ENCODE measurements at places on chromosomes 12 and 14.

GRCh38 chr14:91373591-91374254 lies 43.9 kb downstream of the CCDC88C start:
- DNase-seq = no peak

DNA sequence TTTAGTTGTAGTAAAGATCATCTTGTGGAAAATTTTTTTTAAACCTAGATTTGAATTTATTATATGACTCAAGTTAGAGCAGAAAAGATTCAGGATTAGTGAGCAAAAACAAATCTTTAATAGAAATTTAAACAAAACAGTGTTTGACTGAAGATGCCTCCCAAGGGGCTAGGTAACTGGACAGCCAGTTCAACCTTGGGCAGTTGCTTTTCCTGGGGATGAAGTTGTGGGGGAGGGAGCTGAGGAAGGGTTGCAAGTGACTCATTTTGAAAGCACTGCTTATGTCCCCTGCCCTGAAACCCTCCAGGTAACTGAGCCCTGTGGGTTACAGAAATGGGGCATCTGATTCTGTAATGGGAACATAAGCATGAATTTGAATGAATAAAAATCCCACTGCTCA lies 13.1 kb downstream of the CFAP54 start:
- no peak for DNase-seq

- no peak for DNase-seq
Observed at GRCh38 chr12:42270596-42270995, 32.5 kb upstream of the YAF2 start.

- DNase-seq = no peak
Observed at GRCh38 chr12:117686911-117687377, 281.8 kb downstream of the KSR2 start.

DNA sequence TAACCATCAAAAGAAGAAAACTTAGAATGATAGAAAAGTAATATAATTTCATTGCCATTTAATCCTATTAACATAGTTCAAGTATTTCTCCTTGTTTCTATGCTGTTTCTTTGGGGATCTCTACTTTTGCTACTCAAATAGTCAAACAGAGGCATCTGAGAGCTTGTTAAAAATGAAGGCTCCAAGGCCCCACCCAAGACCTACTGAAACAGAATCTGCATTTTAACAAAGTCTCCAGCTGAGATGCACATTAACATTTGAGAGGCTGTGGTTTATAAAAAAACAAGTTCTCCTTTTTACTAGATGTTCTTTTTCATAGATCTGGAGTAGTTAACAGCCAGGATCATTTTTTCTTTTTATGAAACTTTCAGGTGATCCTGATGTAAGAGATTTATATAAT lies 31.8 kb downstream of the PPFIA2 start:
- DNase-seq = no peak

DNA sequence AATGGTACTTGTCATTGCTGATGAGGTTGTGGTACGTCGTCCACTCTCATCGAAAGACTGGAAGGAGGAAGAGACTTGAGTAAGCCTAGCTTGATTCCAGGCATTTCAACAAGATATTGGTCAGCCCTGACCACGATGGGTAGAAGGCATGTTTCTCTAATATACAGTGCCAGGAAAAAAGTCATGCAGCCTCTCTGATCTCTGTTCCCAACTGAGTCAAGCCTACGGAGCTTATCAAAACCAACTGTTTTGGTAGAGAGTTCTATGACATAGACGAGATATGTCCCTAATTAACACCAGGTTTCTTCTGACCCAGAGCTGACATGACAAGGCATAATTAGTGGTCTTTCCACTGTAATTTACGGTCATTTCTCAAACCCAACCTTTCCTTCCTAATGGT lies 58.5 kb downstream of the NIN start:
- no peak for DNase-seq

- DNase-seq = no peak
Observed at GRCh38 chr12:132018193-132018916, 68.6 kb downstream of the EP400 start.

GRCh38 chr14:105863296-105864108 lies 337.1 kb downstream of the TMEM121 start:
- DNase-seq = no peak

DNA sequence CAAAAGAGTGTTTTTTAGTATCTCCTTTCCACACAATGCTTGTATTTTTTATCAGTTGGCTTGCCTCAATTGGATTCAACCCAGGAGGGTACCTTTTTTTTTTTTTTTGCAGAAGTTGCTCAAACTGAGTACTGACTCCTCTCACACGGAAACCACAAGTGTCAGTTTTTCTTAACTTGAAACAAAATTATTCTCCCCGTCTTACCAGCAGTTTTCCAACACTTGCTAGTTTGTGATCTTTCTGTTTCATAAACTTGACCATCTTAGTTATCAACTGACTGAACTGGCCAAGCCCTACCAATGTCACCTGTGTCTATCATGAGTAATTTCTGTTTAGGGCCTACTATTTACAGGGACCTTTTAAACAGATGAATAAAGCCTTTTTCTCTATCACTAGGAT lies 34.1 kb upstream of the ITPR2 start:
- no peak for DNase-seq

DNA sequence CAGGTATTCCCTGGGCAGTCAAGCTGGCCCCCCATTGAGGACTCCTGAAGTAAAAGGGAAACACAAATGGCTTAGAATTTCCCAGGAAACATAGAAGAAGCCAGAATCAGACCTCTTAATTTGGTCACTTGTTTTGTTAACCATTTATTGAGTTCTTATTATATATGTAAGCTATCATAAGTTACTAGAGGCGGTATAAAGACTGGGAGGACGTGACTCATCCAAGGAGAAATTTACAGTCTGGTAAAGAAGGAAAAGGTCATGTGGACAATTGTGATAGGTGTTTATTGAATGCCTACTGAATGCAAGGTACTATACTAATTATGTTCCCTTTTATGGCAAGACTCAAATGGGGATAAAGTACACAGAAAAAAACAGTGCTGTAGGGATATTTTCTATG lies 146.7 kb downstream of the DYRK2 start:
- no peak for DNase-seq
